Mucosa of descending colon (tissue), 3 donors: ENCODE measurements at places on chromosomes 2 and 18.
A peak's percentile ranks its signal among the peaks of the same experiment; 100 is the strongest.

GRCh38 chr18:7017013-7017412, 100.6 kb downstream of the LAMA1 start:
- no peak for DNase-seq

GRCh38 chr2:102100371-102101096, 42.0 kb upstream of the IL1R1 start:
- DNase-seq, result no peak

DNA sequence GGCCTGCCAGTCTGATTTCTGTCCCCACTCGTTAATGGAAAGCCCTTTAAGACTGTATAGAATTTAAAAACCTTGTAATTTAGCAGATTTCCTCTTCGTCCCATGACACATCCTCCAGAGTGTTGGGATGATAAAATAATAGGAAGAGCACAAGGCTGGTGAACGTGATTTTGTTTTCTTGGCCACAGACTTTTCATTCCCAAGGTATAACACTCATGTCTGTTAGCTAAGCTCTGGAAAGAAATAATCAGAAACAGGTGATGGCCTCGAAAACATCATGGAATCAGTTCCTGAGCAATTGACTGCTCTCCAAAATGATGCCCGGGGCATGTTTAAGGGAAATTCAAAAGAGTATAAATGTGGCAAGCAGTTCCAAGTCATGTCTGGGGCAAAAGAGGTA, 337.8 kb upstream of the TCF4 start:
- no peak for DNase-seq

DNA sequence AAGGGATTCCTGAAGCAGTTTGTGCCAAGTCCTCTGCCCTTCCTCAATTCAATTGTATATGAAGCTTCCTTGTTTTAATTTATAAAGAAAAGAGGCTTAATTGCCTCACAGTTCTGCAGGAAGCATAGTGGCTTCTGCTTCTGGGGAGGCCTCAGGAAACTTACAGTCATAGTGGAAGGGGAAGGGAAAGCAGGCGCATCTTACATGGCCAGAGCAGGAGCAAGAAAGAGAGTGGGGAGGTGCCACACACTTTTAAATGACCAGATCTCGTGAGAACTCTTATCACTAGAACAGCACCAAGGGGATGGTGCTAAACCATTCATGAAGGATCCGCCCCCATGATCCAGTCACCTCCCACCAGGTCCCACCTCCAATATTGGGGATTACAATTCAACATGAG, 114.2 kb downstream of the SGPP2 start:
- no peak for DNase-seq

GRCh38 chr2:74845217-74845751, 11.4 kb downstream of the HK2 start:
- DNase-seq, result peak; percentile 84
